ENCODE measurements at places on chromosomes 2 and 18.

DNA sequence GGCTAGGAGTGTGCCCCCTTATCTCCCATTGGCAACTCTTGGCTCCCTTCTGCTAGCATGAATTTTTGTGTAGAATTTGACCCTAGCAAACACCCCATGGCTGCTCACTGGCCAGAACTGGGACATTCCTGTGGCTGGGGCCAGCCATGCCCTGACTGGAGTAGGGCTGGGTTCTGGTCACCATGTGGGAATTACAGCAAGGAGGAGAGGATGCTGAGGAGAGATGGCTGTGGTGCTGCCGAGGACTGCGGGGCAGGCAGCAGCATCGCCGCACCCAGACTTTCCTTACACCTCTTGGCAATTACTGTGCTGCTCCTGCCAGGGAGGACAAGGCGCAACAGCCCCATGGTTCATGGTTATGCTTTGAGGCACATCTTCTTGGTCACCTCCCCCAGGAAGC lies 12.7 kb downstream of the KCNF1 start:
- no peak for DNase-seq

GRCh38 chr18:48167897-48168253 lies 237.4 kb upstream of the SMAD2 start:
- no peak for DNase-seq

DNA sequence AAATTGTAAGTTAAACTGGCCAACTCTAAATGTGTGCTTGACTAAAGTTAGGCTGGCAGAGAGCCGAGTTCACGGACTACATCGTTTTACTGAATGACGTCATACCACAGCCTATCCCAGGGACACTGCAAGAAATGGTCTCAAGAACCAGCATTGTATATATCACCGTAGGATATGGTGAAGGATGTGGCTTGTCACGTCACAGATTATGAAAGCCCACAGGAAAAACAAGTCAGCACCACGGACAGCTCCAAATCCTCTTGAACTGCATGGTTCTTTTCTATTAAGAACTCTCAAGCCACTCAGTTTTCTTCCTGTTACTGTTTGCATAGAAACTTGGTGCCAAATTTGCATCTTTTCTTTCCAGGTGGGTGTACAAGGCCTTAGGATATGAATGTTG lies 85.1 kb upstream of the ACAA2 start:
- peak; percentile 18 for DNase-seq

- no peak for DNase-seq
These were observed 13.5 kb downstream of the ELAC1 start for GRCh38 chr18:50981381-50981780.

- no peak for DNase-seq
These were observed 15.4 kb downstream of the CEP68 start for GRCh38 chr2:65071499-65072180.

DNA sequence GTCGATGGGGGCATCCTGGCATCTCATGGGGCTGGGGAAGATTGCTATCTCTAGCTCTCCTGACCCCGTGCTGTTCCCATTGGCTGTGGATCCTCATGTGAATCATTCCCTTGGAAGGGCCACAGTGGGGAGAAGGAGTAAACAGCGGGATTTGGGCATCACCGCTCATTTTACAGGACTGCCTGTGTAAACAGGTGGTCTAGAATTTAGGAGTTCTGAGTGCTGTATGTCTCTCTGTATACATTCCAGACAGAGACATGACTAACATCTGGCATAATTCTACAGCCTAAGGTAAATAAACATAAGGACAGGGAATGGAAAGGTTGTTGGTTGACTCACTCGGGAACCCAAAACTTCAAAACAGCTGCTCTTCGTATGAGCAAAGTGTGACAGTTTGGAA lies 92.7 kb downstream of the COPS8 start:
- DNase-seq, result no peak

GRCh38 chr2:225574582-225575138 lies 175.2 kb downstream of the NYAP2 start:
- DNase-seq, result no peak

DNA sequence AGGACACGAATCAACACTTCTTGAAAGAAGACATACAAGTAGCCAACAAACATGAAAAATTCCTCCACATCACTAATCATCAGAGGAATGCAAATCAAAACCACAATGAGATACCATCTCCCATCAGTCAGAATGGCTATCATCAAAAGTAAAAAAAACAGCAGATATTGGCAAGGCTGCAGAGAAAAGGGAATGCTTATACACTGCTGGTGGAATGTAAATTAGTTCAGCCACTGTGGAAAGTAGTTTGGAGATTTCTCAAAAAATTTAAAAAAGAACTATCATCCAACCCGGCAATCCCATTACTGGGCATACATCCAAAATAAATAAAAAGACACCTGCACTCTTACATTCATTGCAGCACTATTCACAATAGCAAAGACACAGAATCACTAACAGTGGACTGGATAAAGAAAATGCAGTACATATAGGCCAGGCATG lies 78.7 kb downstream of the GRB14 start:
- no peak for DNase-seq

DNA sequence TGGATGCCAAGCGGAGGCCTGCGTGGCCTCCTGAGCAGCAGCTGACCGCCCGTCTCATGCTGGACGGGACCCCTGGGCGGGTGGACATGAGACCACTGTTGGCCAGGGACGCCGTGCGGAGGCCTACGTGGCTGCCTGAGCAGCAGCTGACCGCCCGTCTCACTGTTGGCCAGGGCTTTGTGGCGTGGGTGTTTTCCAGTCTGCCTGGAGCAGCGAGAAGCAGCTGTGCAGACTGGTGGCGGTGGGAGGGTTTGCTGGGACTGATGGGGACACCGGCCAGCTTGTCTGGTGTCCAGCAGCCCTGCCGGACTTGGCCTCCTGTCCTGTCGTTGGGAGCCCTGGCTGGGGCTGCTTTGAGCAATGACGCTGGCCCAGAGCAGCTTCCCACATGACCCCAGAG lies 5.8 kb upstream of the D2HGDH start:
- DNase-seq, result no peak

GRCh38 chr2:8544786-8545694 lies 136.8 kb upstream of the ID2 start:
- DNase-seq, result peak; percentile 6

GRCh38 chr2:234993541-234993981 lies 41.7 kb downstream of the SH3BP4 start:
- no peak for DNase-seq

DNA sequence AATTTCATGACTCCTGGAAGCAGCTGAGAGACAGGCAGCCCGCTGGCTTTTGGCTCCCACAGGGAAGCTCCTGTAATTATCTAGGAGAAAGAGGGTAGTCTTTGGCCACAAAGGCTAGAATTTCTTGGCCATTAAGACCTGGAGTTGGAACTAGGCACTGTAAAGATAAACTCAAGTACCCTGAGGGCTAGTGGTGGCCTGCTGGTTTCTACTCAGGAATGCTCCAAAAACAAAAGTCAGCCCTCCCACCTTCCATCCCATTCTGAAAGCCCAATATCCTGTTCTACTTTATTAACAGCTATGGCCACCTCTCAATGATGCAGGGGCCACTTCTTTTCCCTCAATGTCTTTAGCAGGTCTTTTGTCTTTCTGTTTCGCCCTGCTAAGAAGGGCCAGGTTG lies 34.0 kb upstream of the CYP26B1 start:
- DNase-seq, result no peak

DNA sequence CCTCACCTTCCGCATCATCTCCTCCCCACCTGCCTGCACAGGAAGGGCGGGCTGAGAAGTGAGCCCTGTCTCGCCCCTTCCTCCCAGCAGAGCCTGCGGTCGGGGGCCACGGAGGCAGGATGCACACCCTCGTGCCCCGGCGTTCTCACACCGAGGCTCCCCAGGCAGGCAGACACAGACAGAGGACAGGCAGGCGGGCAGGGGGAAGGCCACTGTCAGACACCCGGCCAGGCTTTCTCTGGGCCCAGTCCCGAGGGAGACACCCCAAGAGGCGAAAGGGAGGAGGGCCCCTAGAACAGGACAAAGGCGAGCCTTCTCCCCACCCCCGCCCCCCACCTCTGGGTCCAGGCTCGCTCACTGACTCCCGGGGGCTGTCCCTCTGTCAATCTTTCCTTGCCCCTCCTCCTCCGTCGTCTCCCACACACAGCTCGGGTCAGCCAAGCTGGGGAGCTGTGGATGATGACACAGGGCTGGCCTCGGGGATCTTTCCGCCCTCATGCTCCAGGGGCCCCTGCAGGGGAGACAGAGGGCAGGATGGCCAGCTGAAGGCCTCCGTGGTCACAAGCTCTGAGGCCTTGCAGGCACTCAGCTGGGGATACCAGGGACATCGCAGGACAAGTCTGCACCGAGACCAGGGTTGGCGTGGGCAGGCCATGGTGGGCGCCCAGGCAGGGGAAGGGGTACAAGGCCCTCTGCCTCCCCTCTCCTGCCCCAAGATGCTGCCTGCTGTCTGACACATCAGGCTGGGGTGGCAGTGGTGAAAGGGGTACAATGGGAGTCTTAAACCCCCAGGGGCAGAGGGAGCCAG lies 24.9 kb downstream of the BIN1 start:
- no peak for DNase-seq

GRCh38 chr2:71589763-71590162 lies 136.4 kb downstream of the DYSF start:
- no peak for DNase-seq

GRCh38 chr2:64941801-64942200 lies 47.4 kb upstream of the SLC1A4 start:
- DNase-seq, result no peak

- no peak for DNase-seq
These were observed 103.7 kb downstream of the KCNH7 start for GRCh38 chr2:162734866-162735265.

DNA sequence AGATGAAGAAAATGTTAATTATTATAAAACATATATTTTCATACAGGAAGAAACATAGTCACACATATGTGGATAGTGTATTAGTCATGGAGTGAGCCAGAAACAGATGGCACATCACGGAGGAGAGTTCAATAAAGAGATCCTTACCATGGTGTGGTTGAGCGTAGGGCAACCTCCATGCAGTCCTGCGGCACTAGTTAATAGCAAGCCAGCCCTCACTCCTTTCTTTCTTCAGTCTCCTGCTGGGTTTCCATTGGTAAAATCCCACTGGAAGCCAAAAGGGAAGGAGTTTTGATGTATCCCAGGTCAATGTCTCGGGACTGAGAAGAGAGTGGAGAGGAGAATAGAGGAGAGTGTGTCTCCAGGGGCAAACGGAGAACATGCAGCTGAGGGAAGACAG lies 328.1 kb downstream of the NR4A2 start:
- DNase-seq, result no peak

- no peak for DNase-seq
These were observed 113.9 kb downstream of the TSN start for GRCh38 chr2:121869363-121869762.

- DNase-seq, result no peak
These were observed 135.9 kb upstream of the ARL4C start for GRCh38 chr2:234632527-234633391.

- DNase-seq, result no peak
These were observed 13.2 kb upstream of the ATP6V1B1 start for GRCh38 chr2:70922235-70923234.

DNA sequence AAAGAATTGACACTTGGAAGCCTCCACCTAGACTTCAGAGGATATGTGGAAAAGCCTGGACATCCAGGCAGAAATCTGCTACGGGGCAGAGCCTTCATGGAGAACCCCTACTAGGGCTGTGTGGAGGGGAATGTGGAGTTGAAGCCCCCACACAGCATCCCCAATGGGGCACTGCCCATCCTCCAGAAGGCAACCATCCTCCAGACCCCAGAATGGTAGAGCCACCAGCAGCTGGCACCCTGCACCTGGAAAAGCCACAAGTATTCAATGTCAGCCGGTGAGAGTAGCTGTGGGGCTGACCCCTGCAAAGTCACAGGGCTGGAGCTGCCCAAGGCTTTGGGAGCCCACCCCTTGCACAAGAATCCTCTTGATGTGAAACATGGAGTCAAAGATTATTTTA lies 53.6 kb upstream of the SNTG2 start:
- no peak for DNase-seq

DNA sequence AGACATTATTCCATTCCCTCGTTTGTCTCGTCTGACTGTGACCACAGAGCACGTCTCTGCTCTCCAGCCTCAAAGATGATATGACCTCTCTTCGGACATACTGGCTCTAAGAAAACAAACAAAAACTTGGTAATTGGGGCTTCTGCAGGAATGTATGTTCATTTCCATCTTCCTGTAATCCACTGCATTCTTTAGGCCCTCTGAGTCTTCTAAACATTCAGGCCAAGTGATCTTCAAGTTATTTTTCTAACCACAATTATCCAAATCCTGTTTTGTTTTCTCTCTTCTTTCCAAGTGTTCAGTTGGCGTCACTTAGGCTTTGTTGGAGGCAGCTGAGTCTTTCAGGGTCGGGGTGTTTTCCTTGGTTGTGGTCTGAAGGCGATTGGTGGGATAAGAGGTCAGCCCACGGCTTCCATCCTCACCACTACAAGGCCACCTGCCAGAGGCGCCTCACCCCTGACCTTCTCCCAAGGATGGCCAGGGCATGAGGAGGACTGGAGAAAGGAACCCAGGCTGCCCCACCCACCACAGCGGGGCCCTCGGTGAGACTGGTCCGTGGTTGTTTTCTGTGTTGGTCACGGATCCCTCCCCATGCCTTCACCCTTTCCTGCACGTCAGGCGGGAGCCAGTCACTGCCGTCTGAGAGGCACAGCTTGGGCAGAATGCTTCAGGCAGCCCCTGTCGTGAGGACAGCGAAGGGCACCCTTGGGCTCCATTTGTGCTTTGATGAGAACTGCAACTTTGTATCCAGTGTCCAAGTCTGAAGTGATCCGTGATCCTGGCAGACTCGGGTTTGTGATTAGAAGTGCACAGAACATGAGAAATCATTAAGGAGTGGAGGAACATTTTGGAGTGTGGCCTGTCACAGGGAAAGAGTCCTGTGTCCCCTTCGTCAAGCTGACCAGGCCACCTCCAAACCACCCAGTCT lies 88.6 kb upstream of the FHL2 start:
- no peak for DNase-seq

DNA sequence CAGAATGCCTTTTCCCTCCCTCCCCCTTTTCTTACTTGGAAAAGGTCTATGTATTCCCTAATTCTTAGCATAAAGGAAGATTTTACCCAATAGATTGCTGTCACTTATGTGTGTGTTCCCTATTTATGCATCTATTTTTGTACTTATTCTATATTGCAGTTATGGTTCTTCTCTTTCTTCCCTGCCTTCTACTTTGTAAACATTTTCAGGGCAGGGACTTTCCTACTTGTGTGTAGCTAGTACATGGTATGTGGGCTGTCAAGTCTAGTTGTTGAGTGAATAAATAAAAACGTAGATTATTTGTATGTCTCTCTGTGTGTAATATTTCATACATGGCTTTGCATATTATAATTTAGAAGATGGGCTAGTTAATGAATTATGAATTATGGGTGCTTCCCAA lies 45.3 kb downstream of the PSMD14 start:
- DNase-seq, result no peak

GRCh38 chr2:86302320-86302719 lies 35.1 kb downstream of the REEP1 start:
- DNase-seq, result no peak

GRCh38 chr2:147888680-147889079 lies 43.9 kb downstream of the ACVR2A start:
- no peak for DNase-seq
